T-cell (primary cell): ENCODE measurements at places on chromosomes 5 and 9.

GRCh38 chr5:111719773-111720172 is 37.2 kb downstream of the NREP start:
- no peak for DNase-seq

GRCh38 chr9:114205171-114206015 is 50.1 kb downstream of the COL27A1 start:
- DNase-seq, result no peak

- no peak for DNase-seq
These were observed 438.9 kb downstream of the ARHGEF28 start for GRCh38 chr5:74064911-74065310.

DNA sequence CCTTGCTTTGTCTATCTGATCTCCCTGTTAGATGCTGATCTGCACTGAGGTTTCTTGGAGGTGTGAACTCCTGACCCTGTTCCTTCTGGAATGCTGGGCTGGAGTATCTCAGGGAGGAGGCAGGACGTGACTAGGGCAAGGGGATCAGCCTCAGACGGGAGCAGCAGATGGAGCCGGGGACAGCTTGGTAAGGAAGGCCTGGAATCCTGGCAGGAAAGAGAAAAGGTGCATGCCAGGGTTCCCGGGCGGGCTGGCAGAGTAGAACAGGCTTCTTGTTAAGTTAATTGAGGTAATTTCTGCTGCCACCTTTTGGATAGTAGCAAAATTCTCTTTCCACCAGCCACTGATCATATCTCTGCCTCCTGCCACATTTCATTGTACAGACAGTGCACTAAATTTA is 180.9 kb downstream of the ZNF462 start:
- DNase-seq, result no peak

GRCh38 chr9:127903557-127904475 is 4.4 kb upstream of the ST6GALNAC6 start:
- no peak for DNase-seq

DNA sequence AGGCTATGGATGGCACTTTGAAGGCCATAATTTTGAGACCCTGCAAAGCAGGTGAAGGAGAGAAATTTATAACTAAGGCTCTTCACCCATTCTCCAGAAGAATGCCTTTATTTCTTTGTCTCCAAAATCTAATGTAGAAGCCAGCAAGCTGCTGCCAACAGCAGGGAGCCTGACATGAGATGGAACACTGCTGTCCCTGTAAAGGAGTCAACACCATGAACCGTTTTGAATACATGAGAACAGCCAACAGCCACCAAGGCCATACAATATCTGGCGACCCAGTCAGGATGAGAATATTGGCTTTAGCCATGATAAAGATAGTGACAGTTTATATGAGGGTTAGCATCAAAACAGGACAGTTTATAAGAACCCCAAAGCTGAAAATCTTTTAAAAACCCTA is 121.2 kb upstream of the LIFR start:
- DNase-seq, result no peak

- no peak for DNase-seq
These were observed 21.8 kb downstream of the KCNIP1 start for GRCh38 chr5:170525470-170526211.

- DNase-seq, result no peak
These were observed 50.9 kb downstream of the GPR107 start for GRCh38 chr9:130104491-130105193.

DNA sequence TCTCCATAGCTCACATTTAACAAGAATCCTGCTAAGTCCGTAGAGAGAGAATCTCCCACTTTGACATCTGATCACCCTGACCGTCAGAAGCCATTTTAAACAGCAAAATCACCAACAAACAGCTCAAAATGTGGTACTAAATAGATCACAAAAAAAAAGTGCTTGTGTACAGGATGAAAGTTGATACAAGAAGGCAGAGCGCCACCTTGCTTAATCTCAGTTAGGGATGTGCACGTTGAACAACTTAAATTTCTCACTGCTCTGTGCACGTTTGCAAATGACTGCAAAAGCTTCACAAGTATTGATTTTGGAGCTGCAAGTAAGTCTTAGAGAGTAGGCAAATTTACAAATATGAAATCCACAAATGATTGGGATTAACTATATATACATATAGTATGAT is 63.1 kb upstream of the NREP start:
- DNase-seq, result no peak

GRCh38 chr5:134813407-134813806 is 32.4 kb upstream of the C5orf24 start:
- DNase-seq, result no peak

GRCh38 chr9:120710110-120710981 is 3.9 kb downstream of the MEGF9 start:
- DNase-seq, result no peak

- no peak for DNase-seq
These were observed 10.3 kb downstream of the OCLN start for GRCh38 chr5:69502767-69503488.

- no peak for DNase-seq
These were observed 45.3 kb upstream of the NCS1 start for GRCh38 chr9:130126721-130127433.

DNA sequence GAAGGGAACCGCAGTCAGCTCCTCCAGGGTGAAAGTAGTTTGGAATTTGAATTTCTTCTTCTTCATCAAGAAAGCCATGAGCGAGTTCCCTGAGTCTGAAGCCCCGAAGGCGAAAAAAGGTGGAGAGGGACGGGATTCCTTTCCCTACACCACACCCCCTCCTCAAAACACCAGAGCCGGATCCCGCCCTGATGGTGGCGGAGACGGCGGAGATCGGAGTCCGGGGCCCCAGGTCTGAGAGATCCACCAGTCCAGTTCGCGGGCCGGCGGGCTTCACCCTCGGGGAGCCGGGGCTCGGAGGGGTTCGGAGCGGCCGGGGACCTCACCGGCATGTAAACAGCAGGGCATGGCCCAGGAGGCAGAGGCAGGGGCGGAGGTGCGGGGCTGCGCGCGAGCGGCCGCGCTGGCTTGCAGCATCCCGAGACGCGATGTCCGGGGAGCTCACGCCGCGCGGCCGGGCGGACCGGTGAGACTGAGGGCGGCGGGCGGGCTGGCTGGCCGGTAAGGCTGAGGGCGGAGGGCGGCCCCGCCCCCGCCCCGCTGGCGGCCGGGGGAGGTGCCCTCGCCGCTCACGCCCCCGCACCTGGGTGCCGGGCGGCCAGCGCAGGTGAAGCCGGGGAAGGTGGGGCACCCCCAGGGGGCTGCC is 606 bp downstream of the EEIG1 start:
- DNase-seq, result peak; percentile 42

DNA sequence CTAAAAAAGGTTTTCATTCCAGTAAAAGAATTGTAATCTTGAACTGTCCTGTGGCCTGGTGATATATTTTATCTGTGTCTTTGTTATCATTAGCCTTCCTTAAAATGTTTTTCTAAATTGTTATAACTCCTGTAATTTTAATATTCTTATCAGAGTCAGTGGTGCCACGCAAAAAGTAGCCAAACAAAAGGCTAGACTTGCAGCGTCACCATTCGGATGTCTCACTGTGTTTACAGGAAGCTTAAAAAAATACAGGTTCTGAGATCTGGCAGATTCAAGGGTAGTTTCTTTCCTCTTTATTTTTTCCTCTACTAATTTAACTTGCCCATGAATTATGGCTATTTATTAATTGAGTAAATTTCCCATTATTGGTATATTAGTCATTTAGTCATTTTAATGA is 362.3 kb downstream of the MAT2B start:
- DNase-seq, result no peak

DNA sequence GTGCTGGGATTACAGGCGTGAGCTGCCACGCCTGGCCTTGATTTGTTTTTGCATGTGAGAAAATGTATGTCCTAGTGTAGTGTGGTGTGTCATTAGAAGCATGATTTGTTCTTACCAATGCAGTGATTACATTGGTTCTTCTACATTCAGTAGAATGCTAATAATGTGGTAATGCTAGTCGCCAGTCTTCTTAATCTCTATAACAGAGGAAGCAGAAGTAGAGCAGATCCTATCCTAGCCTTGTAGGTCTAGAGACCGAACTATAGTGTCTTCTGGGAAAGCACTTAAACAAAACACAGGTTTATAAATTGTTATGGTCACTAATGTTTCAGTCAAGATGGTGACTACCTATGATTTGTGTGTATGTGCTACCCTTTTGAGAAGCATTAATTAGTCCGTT is 197.5 kb upstream of the DMRT1 start:
- no peak for DNase-seq

DNA sequence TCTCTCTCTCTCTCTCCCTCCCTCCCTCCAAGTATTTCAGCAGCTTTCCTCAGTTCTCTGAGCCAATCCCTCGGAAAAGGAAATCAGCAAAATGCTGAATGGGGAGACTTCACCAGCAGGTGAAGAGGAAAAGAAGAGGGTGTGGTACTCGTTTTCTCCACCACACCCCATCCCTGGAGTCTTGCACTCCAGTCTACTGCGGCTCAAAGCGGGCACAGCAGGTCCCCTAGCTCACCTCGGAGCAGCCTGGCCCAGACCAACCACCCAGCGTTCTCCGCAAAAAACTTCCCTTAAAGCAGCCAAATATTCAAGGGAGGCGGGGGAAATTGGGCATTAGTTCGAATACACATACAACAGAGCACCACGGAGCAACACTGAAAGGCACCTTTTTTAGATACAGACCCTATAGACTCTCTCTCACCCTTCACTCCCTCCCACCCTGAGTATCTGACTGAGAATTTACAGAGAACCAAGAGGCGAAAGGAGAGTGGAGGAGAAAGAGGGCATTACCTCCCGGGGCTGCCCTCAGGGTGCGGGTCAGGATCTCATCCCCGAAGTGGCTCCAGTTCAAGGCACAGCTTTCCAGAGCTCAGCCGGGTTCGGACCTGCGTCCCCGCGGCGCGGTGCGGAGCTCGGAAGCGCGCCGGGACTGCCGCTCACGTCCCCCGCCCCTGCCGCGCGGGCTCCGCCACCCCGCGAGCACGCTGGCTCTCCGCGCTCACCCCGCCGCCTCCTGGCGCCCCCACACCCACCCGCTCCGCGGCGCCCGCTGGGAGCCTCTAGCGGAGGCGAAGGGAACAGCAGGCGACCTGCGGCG is 1638.5 kb upstream of the C9orf72 start:
- DNase-seq, result no peak

GRCh38 chr5:132263548-132264261 is 6.2 kb downstream of the PDLIM4 start:
- DNase-seq, result no peak

GRCh38 chr9:4144869-4145268 is 155.0 kb downstream of the GLIS3 start:
- no peak for DNase-seq

DNA sequence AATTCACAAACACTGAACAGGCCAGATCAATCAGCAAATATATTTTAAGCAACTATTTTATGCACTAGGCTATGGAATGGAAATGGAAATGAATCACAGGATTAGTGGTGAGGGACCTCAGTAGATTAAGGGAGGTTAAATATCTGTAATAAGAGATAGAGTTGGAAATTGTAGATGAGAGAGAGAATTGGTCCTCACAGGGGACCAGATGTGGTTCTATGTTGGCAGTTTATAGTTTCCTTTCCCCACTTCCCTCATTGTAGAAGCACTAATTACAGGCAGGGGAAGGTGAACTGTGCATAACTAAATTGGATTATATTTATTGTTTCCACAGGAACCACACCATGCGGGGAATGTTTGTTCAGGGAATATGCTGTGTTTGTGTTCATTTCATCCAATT is 496.2 kb downstream of the ARHGEF28 start:
- no peak for DNase-seq

- DNase-seq, result no peak
These were observed 1.2 kb downstream of the CDC14B start for GRCh38 chr9:96618209-96619123.

DNA sequence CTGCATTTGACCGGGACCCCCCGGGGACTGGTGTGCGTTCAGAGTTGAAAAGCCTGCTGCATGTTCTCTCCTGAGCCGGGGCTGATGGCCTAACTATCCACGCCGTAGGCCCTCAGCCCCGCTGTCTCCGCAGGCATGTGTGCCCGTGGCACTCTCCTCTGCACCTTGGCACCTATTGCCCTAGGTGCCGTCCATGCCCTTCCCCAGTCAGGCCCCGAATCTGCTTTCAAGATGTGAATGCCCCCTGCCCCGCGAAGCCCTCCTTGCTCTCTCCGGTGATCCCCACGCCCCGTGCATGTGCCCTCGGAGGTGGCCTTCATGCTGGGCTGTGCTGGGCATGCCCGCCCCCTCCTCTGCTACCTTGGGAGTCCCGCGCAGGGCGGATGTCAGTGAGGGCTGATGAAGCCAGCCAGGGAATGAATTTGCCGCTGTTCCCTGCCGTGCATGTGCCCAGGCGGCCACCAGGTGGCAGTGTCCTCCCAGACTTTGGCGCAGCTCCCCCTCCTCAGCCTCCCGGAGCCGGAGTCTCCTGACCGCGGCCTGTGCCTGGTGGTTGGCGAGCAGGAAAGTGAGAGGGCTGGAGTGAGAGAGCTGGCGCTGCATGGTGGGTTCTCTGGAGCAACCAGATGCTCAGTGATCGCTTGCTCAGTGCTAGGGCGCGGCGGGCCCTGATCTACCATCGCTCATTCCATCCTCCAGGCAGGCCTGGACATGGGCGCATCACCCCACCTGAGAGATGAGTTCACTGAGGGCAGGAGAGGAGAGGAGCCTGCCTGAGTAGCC is 112.9 kb upstream of the LMX1B start:
- DNase-seq, result peak; percentile 18

DNA sequence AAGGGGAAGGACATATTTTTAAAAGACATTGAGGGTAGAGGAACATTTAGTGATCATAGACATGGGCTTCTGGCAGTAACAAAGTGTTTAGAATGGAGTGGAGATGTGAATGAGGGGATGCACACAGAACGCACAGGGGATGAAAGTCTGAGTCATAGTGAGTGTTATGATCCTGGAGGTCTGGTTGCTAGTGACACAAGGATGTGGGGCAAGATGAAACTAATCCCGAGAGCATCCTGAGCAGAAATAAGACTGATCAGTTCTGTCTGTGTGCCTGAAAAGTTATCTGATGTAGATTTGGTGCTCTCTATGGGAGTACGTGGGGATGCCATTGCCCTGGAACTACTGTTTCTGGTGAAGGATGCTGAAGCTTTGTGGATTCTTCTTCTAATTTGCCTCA is 141.1 kb downstream of the CHSY3 start:
- DNase-seq, result no peak

DNA sequence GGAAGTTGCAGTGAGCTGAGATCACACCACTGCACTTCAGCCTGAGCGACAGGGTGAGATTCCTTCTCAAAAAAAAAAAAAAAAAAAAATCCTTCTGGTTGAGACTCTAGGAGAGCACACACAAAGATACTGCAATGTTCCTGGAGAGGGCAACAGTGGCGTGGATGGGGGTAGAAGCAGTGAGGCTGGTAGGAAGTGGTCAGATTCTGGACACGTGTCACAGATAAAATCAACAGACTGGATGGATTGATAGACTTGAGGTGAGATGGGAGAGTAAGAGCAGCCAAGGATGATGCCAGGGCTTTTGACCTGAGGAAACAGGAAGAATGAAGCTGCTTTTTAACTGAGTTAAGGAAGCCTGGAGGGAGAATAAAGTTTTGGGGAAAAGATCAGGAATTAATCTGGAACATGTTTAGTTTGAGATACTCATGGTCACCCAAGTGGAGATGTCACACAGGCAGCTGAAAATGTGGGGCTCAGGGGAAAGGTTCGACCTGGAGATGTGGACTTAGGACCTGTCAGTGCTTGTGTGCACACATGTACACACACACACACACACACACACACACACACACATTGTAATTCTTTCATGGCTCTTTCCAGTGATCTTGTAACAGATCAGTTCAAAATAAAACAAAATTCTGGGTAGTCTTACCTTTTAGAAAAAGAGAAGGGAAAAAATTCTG is 88.1 kb downstream of the FANCC start:
- no peak for DNase-seq

GRCh38 chr5:55758231-55758630 is 20.4 kb downstream of the DDX4 start:
- DNase-seq, result no peak

- DNase-seq, result no peak
These were observed 283.5 kb downstream of the ARHGEF28 start for GRCh38 chr5:73909474-73909873.
